GM13977 (cell line): ENCODE measurements at places on chromosomes 3 and 15.
A peak's percentile ranks its signal among the peaks of the same experiment; 100 is the strongest.

DNA sequence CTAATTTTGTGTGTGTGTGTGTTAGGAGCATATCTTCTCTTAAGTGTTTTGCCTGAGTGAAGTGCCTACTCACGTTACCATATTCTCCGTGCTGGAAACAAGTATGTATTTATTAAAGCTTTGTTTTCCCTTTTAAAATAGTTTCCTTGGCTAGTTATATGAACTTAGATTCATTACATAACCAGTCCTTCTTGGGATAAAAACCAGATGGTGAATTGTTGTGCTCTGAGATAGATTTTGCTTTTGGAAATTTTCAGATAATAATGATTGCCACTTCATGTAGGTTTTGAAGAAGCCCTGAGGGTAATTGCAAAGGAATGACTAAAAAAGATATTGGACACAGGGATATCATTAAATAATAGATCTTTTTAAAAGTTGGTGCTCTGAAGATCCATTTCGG, 390.2 kb upstream of the SGO1 start:
- DNase-seq = no peak

DNA sequence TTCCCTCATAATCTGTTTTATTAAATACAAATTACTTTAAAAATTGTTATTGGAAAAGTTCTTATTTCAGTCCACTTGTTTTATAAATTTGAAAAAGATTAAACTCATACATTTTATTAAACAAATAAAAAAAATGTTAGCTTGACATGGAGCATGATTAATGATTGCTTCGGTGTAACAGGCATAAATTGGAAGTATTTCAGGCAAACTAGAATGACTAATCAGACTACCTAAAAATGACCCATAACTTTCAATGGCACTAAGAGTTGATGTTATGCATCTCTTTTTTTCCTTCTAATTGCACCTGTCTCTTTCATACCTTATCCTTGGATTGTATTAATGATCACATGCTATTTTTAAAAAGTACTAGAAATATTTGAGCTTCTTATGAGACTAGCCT, 343.3 kb downstream of the ZNF385D start:
- DNase-seq = no peak

DNA sequence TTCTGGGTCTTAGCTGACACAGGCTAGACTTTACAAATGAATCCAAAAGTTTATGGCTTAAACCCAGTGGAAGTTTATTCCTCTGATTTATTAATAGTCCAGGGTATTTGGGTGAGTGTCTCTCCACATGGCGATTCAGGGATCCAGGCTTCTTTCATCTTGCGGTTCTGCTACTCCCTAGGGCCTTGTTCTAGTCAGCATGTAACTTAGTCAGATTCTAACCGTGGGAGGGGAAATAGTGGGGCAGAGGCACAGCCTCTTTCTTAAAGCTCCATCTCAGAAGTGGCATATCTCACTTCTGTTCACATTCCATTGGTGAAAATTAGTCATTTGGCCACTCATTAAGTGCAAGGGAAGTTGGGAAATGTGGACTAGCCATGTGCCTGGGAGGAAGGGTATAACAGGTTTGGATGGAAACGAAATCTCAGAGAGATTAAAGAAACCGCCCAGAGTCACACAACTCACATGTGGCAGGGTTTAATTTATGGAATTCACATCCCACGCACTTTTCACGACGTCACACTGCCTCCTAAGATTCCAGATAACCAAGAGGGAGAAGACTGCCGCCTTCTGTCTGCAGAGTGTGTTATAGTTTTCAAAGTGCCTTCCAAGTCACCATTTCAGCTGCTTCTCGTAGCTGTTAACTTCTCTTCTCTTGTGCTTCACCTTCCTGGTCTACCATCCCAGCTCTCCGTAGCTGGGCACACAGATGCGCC, 11.4 kb upstream of the RASGRF1 start:
- DNase-seq = no peak

- peak; percentile 26 for DNase-seq
Measured at GRCh38 chr3:135895106-135895733, 70.3 kb upstream of the PPP2R3A start.

DNA sequence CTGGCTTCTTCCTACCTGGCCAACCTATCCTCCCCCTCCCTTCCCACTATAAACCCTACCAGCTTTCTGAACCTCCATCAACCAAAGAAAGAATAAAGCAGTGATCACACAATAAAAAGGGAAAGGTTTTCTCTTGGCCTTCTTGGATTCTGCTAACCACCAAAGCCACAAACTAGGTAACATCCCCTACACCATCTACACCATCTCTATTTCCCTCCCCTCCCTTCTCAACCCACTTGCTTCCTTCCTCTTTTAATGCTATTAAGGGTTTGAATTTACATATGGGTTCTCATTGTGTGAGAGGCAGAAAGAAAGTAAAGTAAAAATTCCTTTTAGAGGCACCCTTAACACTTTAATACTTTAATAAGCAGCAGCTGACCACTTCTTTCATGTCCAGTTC, 25.8 kb upstream of the RSL24D1 start:
- DNase-seq = peak; percentile 27
